ENCODE measurements at places on chromosomes 6 and 20. TPM values are rescaled to one million over a fixed set of nuclear protein-coding genes. Genes with fewer than 3 reads are reported as not detected.

Gene SIRPA
- polyA plus RNA-seq: 25.3 TPM

Gene TRIM40
- polyA plus RNA-seq: not detected

Gene ZNF334
- polyA plus RNA-seq: 1.4 TPM

Gene RBPJL
- not detected for polyA plus RNA-seq

All from lung (tissue), 17 donors.